ENCODE measurements at places on chromosomes 5 and 9.

DNA sequence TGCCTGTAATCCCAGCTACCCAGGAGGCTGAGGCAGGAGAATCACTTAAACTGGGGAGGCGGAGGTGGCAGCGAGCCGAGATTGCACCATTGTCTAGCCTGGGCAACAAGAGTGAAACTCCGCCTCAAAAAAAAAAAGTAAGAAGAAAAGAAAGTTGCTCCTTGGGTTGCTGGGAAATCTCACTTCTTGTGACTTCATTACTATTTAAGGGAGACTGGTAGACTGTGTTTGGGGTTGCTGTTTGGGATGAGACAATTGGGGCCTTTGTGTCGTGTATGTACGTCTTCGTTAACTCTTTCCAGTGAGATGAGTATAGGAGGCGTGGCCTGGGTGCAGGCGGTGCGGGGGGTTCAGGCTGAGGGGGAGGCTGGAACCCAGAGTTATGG, 11.6 kb downstream of the NDST1 start:
- DNase-seq = no peak

- no peak for DNase-seq
Measured at GRCh38 chr9:14616188-14616982, 76.8 kb downstream of the ZDHHC21 start.

DNA sequence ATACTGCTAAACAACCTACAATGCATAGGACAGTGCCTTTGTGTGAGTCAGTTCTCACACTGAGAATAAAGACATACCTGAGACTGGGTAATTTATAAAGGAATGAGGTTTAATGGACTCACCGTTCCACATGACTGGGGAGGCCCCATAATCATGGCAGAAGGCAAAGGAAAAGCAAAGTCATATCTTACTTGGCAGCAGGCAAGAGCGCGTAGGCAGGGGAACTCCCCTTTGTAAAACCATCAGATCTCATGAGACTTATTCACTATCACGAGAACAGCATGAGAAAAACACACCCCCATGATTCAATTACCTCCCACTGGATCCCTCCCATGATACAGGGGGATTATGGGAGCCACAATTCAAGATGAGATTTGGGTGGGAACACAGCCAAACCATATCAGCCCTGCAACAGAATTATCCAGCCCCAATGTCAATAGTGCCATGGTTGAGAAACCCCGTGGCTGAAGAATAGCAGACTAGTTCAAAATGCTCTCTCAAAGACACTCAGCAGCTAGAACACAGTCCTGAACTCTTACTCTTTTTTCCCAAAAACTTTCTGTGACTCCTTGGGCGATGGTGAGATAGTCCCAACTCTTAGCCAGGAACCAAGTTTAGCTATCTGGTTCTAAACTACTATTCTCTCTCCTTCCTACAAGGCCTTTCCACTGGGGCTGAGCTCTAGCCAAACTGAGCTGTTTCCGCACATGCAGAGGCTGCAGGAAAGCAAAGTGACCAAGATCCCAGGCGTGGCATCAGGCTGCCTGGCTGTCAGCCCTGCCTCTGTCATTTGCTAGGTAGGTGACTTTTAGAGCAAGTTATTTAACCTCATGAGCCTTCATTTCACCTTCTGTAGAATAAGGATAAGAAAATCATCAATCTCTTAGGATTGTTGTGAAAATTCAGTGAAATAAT, 21.7 kb downstream of the FAT2 start:
- DNase-seq = no peak

DNA sequence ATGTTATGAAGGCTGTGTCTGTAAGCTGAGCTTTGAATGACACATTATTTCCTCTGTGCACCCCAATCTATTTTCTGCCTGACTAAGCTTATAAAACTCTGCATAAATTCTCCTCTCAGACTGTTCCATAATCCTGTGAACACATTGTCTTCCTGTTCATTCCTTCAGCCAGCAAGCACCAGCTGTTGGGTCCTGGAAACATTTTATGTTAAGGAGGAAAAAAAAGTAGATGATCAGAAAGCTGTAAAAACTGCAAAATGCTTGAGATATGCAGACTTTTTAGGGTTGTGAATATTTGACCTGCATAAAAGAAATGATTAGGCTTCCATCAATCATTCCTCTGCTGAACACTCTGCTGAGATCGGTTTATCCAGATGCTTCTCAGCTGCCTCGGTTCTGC, 1246.0 kb upstream of the DMAC1 start:
- DNase-seq = peak; percentile 29

GRCh38 chr5:91158011-91158410, 225.1 kb downstream of the ARRDC3 start:
- DNase-seq = no peak

- DNase-seq = no peak
Measured at GRCh38 chr9:74521009-74521408, 23.9 kb downstream of the RORB start.

GRCh38 chr5:154199263-154199662, 8.7 kb downstream of the GALNT10 start:
- DNase-seq = no peak

DNA sequence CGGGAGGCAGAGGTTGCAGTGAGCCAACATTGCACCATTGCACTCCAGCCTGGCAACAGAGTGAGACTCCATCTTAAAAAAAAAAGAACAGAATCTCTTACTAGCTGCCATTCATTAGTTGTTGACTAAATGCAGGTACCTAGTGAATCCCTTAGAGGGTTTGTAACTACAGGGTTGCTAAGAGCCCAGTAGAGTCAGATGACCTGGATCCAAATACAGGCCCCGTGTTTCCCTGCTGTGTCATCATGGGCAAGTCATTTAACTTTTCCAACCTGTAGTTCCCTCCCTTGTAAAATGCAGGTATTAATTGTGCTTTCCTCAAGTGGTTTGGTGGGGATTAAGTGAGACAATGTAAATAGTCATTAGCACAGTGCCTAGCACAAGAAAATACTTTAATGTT, 32.8 kb downstream of the PLAC8L1 start:
- no peak for DNase-seq

- no peak for DNase-seq
Measured at GRCh38 chr5:146003852-146004251, 67.5 kb downstream of the SH3RF2 start.

- DNase-seq = no peak
Measured at GRCh38 chr5:122494109-122494508, 182.1 kb downstream of the SNCAIP start.

GRCh38 chr5:134465816-134466240, 54.1 kb upstream of the CDKN2AIPNL start:
- DNase-seq = peak; percentile 59

DNA sequence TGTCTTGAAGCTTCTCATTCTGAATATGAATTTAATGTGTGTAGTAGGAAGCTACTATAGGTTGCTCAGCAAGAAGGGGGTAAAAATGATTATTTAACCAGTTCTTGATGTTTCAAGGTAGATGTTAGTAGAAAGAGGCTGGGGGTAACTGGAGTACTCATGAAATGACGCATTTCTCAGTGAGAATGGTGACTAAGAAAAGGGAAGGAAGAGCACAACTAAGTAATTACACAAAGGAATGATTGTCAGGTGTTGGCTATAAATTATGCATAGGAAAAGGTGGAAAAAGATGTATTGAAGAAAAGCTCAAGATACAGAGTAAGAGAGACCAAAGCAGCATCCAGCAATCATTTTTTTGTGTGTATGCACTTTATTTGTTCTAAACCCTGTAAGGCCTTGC, 1.4 kb upstream of the PSIP1 start:
- DNase-seq = no peak

- DNase-seq = no peak
Measured at GRCh38 chr5:129358069-129358468, 102.0 kb upstream of the ADAMTS19 start.

GRCh38 chr5:128490761-128491160, 47.3 kb downstream of the FBN2 start:
- no peak for DNase-seq

GRCh38 chr9:112072721-112073638, 102.1 kb downstream of the SUSD1 start:
- no peak for DNase-seq

GRCh38 chr5:135729321-135729786, 105.1 kb upstream of the SLC25A48 start:
- no peak for DNase-seq

- DNase-seq = no peak
Measured at GRCh38 chr9:97440160-97440559, 28.3 kb downstream of the TDRD7 start.

GRCh38 chr9:137524161-137524980, 25.8 kb downstream of the PNPLA7 start:
- DNase-seq = no peak

- DNase-seq = no peak
Measured at GRCh38 chr5:150286820-150287219, 2.8 kb downstream of the CAMK2A start.

DNA sequence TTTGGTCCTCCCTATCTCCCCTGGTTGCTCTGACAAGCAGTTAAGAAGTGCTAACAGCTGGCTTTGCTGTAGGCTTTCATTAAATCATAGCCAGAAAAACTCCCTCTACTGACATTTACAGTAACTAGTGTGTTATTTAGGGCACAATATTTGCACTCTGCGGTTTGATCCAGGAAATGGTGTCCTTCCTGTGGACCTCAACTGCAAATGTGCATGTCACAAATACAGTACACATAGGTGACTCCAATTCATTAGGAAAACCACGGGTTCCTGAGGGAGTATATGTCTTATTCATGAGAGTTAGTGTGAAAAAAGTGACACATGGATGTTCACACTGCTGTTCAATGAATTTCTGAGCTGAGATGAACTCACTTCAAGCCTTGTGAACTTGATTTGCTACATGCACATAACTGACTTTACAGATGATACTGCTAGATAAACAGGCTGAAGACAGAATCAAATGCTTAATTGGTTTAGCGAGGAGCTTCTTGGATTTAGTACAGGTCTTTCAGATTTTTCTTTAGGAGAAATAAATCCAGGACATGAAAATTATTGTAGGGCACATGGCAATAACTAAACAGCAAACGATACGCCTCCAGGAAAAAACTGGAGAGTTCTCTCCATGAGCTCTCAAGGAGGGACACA, 281.5 kb downstream of the EFNA5 start:
- DNase-seq = no peak

DNA sequence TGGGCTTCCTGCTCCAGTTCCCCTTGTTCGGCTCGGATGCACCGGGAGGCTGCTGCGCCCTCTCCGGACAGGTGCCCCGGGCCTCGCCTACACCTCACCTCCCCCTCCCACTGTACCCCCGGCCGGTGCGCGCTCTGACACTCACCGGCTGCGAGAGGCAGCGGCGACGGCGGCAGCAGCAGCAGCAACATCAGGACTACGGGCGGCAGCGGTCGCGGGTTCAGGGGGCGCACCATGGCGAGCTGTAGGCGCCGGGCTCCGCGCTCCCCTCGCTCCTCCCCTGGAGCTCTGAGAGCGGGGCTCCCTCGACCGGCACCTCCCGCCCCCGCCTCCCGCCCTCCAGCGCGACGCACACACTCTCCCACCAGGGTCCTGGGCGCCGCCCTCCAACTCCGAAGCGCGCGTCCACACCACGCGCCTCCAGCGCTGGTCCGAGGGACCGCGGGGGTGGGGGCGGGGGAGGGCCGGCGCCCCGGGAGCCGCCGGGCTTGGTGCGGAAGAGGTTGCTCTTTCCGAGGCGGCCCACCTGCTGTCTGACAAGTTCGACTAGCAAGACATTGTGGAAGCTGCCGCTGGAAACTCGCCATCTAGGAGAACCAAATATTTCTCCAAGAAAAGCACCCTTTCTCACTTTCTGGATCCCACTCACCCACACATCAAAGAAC, at the start of gene GFRA3:
TSS of gene GFRA3 (minus strand) at position 433 of the 665 bp plus-strand sequence. CDS start at position 236, 197 bp downstream.
- no peak for DNase-seq

DNA sequence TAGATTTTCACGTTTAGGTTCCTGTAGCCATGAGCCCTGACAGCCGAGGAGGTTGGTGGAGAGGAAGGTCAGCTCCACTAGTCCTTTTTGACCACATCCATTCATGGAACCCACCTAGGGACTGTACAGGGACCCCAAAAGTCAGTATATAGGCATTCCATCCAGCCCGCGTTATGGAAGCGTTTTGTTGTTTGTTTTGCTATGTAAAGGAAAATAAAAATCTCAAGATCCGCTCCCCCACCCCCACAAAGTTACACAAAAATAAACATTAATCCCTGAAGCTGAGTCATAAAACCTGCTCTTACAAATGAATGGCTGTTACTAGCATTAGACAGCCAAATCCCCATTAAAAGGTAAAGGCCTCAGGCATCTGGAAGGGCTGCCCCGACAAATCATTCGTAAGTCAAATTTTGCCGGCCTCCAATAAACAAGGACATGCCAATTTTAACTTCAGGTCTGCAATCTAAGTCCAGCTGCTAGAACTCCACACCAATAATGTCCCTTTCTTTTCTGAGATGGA, 292.9 kb downstream of the MED10 start:
- DNase-seq = no peak

DNA sequence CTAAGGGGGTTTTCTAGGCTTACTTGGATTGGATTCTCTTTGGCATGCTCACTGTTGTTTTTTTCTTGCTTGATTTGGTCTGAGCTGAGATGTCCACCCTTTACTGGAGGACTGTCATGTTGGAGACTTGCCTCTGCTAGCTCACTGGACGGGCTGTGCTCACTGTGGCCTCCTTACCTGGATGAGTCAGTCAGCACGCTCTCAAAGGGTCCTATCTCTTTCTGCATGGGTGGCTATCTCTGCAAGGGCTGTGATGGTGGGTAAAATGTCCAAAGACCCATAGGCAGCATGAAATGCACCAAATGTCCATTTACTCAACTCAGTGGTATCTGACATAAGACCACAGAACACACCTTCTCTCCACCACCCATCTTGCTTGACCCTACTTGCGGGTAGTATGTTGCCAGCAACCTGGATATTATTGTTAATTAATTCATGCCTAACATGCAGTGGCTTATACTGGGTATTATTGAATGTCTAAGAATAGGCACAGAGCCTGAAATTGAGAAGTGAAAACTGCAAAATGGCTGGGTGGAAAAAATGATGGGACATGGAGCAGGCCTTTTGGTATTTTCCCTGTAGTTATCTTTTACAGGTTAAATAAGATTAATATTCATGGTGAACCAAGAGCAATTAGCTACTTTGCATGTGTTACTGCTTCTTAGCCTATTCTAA, 68.9 kb upstream of the TLE1 start:
- DNase-seq = no peak

DNA sequence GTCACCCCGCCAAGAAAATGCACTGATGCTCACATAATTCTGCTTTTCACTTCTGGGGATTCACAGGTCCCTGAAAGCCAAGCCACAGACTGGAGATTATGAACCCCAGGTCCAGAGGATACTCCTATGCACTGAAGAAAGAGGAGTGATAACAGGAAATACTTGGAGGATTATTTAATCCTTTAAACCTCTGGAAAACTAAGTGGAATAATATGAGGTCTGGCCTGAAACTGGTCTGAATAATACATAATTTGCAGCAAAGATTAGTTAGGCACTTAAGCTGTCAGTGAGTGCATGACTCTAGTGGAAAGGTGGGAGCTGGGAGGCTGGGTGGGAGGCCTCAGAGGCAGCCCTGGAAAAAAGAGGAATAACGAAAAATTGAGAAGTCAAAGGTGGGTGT, 45.7 kb downstream of the MARCHF3 start:
- DNase-seq = no peak

GRCh38 chr5:54829676-54830535, 155.5 kb downstream of the ESM1 start:
- no peak for DNase-seq

GRCh38 chr9:87054999-87055686, 107.8 kb upstream of the GAS1 start:
- DNase-seq = no peak
